COLO829 (cell line): ENCODE measurements at places on chromosomes 3 and 15.

DNA sequence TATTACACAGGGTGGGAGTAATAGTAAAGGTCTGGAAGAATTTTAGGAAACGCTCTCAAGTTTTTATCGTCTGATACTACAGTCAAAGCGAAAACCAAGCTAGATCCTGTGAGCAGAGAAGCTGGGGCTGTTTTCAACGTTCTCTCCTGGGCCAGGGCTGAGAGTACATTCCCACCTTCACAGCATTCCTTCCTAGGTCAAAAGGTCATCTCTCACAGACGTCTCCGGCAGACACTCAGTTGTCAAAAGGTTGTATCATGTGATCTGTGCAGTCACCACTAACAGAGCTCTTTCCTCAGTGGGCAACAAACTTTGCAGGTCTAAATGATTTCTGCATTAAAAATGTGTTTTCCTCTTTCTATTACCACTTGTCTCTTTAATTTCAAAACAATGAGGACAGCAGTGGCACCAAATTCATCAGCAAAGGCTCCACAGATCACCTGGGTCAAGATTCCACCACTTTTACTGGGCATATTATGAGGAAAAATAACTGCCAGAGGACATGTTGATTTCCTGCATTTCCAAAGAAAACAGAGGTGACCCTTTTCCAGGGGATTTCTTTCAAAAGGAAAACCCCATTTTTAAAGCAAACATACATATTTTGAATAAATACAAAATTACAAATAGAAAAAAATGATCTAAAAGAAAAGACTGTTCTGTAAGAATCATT, 41.9 kb downstream of the MEIS2 start:
- peak; percentile 16 for DNase-seq

DNA sequence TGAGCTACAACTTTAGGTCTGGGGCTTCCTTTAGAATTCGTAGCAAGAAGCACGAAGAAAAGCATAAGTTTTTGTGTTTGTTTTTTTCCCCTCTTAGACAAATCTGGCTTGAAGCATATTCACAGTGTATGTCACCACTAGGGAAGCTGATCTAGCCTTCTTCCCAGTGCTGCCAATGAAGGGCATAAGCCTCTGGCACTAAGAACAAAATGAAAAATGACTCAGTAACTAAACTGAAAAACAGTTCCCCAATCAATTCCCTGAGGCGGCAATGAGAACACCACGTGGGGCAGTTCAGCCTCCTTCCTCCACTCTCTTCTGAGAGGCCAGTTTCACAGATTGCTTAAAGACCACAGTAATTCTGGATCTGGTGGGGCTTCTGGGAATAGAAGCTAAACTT, 338.1 kb downstream of the GAP43 start:
- no peak for DNase-seq

- no peak for DNase-seq
Measured at GRCh38 chr3:112671930-112672715, 31.2 kb upstream of the CCDC80 start.

DNA sequence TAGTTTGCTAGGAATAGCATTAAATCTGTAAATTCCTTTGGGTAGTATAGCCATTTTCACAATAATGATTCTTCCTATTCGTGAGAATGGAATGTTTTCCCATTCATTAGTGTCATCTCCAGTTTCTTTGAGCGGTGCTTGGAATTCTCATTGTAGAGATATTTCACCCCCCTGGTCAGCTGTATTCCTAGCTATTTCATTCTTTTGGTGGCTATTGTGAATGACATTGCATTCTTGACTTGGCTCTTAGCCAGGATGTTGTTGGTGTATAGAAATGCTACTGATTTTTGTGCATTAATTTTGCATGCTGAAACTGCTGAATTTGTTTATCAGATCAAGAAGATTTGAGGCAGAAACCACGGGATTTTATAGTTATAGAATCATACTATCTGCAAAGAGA, 690.5 kb upstream of the ALCAM start:
- no peak for DNase-seq
